ENCODE measurements at places on chromosomes 6 and 20. TPM values are rescaled to one million over a fixed set of nuclear protein-coding genes. Genes with fewer than 3 reads are reported as not detected.

CPNE1 gene
- total RNA-seq = 130 TPM

DNA sequence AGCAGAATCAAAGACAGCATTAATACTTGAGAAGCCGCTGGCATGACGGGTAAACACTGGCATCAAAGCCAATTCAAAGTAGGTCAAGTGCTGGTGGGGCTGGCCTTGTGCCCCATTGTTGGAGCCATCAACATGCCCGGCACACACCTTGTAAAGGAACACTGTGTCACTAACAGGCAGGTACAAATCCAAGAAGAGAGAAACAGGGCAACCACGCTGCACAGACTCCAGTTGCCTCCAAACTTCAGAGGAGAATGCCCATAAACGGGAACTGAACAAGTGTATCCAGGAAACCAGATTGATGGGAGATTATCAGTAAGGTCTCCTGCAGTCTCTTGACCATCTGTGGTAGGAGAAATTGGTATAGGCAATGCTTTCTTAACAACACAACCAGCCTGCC lies 127.0 kb upstream of the STXBP5 start:
- no peak for ATAC-seq

RNF217 gene
- total RNA-seq = 21.8 TPM

DNA sequence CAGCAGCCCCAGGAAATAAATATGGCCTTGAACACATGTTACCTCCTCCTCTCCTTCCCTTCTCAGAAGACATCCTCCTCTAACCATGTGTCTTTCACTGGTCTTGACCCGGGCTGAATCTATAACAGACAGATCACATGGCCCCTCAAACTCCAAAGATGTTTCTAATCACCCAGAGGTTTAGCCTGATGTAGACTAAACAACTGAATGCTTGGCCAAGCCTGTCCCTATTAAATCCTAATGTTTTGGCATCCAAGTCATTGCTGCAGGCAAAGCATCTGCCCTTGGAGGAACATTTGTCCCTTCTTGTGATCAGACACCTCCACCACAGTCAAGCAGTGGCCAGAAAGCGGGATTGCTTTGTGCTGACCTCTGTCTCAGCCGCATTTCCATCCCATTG lies 65.5 kb downstream of the ANKRD60 start:
- no peak for ATAC-seq

GRCh38 chr20:43271980-43272379 lies 82.3 kb upstream of the PTPRT start:
- ATAC-seq = no peak

DNA sequence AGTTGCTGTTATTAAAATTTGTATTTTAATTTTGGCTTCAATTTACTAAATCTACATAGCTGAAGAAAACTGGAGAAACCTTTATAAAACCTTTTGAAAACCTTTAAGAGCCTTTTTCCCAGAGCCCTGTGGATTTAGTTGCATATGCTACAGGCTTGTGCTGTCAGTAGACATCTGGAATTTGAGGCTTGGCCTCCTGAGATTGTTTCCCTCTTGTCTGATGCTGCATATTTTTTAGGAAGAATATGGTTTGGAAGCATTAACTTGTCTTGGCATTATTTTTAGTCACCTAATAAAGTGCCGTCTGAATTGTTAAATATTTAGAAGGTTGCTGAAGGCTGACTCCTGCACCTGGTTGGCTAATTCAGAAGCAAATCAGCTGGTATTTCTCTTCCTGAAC lies 369.4 kb downstream of the UTRN start:
- ATAC-seq = no peak

- peak; percentile 33 for ATAC-seq
Observed at GRCh38 chr20:47784599-47785310, 526 bp downstream of the SULF2 start.

UNC5CL gene
- total RNA-seq = 0.56 TPM

DNA sequence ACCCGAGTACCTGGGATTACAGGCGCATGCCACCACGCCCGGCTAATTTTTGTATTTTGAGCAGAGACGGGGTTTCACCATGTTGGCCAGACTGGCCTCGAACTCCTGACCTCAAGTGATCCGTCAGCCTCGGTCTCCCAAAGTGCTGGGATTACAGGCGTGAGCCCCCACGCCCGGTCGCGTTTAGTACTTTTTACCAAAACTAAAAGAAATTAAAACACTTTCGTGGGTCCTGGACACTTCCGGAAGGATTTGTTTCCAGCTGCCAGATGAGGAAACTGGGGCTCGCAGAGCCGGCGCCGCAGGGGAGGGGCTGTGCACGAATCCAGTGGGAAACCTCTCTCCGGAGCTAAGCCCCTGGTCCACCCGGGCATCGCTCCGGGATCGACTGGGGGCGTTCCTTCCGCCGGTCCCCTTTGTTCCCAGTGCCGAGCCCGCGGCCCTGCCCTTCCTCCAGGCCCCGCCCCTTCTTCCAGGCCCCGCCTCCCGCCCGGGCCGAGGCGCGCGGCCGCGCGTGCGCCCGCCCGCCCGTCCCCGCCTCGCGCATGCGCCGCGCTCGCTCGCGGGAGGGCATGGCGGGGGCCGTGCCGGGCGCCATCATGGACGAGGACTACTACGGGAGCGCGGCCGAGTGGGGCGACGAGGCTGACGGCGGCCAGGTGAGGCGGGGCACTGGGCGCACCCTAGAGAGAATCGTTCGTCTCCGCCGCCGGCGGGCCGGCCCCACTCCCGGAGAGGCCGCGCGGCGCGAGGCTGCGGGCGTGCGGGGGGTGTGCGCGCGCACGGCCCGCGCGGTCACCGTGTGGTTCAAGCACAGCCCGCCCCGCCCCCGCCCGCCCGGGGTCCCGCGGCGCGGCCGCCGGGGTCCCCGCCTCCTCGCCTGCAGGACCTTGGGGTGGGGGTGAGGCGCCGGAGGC lies at the start of gene NELFCD:
Gene NELFCD (plus strand): TSS at position 546 of the 917 bp plus-strand sequence. CDS start 54 bp downstream, at position 600.
- ATAC-seq = peak; percentile 94

DNA sequence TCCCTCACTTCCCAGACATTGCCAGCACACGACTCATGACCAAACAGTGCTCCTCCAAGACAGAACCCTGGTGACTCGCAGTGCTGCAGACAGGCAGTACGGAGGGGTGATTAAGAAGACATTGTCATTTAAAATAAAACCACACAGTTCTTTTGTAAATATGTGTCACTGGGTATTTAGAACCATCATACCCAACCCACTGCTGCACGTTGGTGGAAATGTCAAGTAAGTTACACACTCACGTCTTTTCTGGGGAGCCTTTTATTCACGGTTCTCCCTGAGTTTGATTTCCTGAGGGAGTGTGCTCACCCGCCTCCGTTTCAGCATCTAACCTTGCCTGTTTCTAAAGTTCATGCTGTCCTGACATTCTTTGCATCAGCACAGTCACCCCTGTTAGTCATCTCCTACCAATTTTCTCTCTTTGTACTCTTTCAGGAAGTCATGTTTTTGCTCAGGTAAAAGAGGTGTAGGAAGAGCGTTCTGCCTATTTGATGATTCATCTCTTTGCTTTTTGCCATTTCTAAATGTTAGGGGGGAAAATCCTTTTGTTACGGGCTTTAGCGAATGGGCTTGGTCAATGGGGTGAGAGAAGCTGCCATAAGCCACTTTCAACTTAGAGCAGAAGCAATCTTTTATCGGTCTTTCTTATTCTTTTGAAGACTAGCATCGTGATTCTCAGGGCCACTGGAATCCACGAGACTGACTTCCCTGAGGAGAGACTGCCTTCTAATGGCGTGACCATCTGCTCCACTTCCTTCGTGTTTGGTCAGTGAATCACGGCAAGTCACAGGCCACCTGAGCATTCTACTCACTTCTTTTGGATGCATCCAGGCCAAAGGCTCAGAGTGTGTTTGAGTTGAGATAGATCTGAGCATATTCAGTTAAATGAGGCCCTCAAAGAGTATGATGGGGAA lies 512.8 kb upstream of the JARID2 start:
- peak; percentile 92 for ATAC-seq

GRCh38 chr6:134706806-134707205 lies 243.1 kb downstream of the ALDH8A1 start:
- ATAC-seq = no peak

MYB gene
- total RNA-seq = 1.3 TPM

ZC2HC1B gene
- total RNA-seq = not detected

DNA sequence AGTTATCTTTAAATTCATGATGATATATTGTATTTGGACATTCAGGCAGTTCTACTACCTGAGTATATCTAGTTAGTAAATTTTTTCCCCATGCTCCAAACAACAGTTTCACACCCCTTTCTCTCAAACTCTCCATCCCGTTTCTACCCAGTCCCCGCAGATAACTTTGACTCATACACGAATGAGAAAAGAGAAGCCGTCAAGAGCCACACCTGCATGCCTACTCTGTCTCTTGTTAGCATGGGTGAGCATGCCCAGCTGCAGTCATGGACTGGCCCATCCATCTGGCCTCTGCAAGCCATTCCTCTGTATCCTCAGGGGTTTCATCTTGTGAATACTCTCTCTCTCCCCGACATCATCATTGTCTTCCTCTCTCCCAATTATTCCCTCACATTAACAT lies 41.5 kb downstream of the MYB start:
- ATAC-seq = no peak

DNA sequence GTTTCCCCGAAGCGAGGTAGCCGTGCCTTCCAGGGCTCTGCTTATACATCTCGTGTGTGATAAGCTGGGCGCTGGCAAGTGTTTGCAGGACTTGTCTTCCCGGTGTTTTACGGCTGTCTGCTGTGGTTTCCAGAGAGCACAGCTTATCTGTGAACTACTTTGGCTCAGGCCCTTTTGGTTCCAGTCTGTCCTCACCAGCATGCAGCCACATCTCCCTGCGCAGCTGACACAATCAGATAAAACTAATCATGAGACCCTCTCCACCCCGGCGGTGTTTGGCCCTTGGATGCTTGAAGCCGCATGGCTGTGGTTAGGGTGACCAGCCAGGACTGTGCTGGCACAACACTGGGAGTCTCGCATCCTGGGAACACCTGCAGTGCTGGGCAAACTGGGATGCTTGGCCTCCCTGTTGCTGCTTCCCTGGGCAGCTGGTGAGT lies 241.8 kb upstream of the FOXQ1 start:
- ATAC-seq = no peak

GRCh38 chr6:145863366-145863765 lies 48.8 kb upstream of the FBXO30 start:
- ATAC-seq = no peak

DNA sequence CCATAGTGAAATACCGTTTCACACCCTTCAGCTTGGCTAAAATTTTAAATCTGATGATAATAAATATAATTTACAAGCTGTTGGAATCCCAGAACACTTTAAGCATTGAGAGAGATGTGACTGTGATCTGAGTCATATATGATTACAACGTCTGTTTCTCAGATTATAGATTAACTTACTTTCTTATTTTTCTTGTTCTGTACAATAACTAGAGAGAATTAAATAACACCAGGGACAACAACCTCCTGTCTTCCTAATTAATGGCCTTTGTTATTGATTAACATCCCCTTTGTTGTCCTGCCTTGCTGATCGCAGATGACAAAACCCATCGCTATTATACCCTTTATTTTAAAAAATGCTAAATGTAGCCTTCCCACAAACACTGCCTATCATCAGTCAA lies 87.8 kb upstream of the EZR start:
- no peak for ATAC-seq

MCCD1 gene
- total RNA-seq = not detected

GRCh38 chr6:14703586-14703985 lies 542.3 kb upstream of the JARID2 start:
- no peak for ATAC-seq

TBP gene
- 8.0 TPM for total RNA-seq

DNA sequence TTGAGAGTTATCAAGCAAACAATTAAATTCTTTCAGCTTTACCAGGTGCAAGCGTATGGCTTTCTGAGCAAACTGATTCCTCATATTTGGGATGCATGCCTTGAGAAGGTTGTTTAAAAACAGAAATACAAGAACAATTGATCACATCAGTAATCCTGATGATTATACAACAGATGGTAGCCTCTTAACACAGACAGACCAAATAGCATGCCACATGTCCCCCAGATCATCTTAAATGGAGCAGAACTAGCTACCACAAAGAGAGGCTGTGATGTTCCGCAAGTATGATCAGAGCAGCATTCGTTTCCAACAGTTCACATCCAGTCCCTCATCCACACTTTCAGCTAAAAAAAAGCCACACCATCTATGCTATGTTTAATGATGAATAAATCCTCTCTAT lies 246.2 kb upstream of the NRSN1 start:
- no peak for ATAC-seq

ZNF335 gene
- total RNA-seq = 9.6 TPM

R3HDML gene
- not detected for total RNA-seq

DNA sequence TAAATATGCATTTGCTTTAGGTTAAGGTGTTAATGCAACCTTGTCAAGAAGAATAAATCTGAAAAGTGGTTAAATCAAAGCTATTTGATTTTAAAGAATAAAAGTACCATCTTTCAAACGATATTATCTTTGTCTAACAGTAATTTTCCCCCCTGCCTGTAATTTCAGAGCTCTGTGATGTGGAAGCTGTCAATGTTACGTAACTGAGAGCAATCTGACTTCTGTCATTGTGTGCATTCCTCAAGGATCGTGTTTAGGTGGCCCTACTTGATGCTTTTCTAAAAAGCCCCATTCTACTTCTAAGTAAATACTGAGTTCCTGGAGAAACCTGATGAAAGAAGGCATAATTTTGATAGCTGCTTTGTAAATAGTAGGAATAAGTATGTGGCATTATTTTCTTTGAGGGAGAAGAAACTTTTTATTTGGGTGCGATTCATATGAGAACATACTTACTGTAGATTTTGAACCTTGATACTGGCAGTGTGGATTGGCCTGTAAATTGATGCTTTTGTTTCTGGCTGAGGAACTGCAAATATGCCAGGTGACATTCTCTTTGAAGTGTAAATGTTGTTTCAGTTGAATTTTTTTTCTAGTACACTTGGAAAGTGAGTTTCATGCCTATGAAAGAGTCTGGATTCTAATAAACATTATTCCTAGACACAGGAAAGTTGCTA lies 529.6 kb upstream of the FLRT3 start:
- ATAC-seq = no peak

DNA sequence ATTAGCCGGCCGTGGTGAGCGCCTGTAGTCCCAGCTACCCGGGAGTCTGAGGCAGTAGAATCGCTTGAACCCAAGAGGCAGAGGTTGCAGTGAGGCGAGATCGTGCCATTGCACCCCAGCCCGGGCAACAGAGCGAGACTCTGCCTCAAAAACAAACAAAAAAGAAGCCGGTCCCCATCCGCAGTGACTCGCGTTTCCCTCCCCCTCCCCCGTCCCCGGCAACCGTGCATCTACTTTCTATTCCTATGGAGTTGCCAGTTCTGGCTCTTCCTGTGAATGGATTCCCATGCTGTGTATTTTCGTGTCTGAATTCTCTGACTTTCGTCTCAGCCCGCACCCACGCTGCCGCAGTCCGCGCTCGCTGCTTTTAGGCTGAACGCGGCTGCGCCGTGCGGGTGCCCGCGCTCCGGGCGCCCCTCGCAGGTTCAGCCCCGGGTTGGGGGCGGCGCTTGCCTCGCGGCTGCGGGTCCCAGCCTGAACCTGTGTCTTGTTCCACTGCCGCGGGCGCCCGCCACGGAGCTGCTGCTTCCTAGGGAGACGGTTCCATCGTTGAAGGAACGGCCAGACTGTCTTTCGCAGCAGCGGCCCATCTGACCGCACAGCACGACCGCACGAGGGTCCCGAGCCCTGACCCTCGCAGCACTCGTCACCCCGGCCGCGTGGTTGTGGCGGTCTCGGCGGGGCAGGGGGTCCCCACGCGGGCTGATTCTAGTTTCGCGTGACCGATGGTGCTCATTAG lies 1.1 kb upstream of the MRGBP start:
- no peak for ATAC-seq

GRCh38 chr20:19026901-19027644 lies 185.4 kb upstream of the SLC24A3 start:
- no peak for ATAC-seq
